ENCODE measurements at places on chromosomes 1 and 21. TPM values are rescaled to one million over a fixed set of nuclear protein-coding genes. Genes with fewer than 3 reads are reported as not detected.

DNA sequence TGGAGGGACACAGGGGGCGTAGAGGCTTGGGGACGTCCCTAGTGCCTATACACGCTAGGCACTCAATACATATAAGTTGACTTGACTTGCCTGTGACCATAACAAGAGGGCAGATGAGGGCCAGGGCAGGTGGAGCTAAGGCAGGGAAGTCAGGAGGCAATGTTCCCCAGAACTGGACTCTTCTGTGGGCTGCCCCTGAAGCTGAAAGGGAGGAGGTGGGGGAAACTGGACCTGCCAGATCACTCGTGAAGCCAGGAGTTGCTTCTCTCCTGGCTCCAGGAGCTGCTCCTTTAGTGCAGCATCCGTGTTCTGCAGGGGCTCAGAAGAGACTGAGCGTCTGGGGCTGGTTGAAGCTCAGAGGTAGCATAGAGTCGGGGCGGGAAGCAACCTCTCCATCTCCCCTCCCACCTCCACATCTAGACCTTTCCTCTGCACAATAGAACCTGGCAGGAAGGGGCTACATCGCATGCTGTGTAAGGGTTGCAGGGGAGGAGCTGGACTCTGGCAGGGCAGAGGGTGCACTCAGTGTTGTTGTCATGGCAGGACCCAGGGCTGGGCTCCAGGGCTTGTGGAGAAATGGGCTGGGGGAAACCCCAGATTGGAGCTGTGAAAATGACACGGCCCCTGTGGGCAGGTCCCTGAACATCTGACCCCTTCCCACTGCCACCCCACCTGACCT, 2.9 kb upstream of the SEMA4A start:
- DNase-seq, result no peak

KLHDC9 gene
- 15.0 TPM for polyA plus RNA-seq

DNA sequence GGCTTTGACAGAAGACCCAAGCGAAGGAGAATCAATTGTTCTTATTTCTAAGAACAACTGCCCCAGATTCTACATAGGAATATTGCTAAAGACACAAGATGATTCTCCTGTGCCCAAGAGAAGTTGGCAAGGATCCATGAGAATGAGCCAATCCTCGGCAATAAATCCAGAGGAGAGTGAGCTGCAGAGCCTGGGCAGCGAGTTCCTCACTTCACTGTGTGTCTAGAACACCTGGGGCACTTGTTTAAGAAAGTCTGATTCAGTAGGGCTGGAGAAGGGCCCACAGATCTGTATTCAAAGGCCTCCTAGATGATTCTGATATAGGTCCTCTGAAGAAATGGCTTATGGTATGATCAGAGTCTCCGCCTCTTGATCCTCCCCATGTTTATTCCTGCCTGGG, 31.8 kb downstream of the GADD45A start:
- DNase-seq, result no peak

FCGR3A gene
- 1.1 TPM for polyA plus RNA-seq

DNA sequence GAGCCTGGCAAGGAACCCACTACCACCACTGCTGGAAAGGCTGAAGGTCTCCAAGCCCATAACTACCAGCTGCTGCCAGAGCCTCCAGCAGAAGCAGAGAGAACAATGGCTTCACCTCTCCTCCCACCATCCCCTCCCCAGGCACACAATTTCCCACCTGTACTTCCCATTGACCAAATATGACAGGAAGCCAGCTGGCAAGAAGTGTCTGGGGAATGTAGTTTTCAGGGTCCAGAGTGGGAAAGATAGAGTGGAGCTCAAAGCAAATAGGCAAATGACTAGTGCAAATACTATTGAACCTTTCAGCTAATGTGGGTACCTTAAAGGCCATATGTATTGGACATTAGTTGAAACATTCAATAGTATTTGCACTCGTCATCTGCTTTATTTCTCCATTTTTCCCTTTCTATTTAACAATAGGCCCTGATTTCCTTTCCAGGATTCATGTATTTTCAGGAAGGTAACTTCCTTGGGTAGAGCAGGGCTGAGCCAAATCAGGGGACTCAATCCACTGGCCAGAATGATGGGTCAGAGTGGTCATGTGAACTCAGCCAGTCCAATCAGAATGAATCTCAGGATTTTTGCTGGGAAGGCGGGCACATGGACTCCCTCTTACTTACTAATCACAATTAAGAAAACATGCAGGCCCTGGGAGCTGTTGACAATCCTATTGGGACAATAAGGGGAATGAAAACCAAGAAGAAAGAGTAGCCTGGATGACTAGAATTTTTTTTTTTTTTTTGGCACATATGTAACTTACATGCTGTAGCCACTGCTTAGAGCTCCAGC, 12.1 kb upstream of the NFYC start:
- no peak for DNase-seq

- no peak for DNase-seq
Observed at GRCh38 chr1:100077531-100077930, 55.2 kb downstream of the SASS6 start.

- DNase-seq, result no peak
Observed at GRCh38 chr1:235011064-235011598, 117.5 kb downstream of the TOMM20 start.

DNA sequence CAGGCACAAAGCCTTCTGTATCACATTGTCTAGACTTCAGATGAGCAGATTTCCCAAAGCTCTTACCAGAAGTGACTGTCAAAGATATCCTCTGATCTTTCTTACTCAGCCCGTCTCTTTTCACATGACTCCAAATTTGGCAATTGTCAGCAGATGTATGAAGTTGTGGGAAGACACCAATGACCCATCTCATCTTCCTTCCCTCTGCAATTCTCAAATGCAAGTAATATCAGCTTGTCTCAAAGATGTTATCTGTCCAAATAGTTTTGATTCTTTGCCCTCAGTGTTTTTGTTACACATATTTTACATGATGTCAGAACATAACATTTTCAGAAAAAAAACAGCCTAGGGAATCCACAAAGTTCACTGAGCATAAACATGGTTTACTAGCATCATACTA, 45.1 kb upstream of the RGS2 start:
- no peak for DNase-seq

Measured in left kidney (tissue), 8 donors.